ENCODE measurements at places on chromosomes 16 and 17.

- DNase-seq = no peak
Observed at GRCh38 chr16:65106757-65107156, 15.1 kb downstream of the CDH11 start.

DNA sequence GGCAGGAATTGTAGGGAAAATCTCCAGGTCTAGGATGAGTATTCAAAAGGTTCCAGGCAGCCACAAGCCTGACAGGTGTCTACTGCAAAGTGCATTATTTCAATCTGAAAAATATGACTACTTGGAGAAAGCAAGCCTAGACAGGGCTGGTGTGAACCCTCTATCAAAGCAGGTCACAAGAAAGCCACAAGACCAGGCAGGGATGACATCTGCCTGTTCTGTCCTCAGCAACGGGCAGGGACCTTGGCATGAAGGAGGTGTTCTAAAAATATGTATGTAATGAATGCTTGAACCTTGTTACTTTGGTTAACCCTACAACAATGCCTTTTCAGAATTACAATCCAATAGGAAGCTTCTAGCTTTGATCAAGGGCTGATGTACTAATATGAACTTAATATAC, 1.2 kb upstream of the COX6A2 start:
- no peak for DNase-seq

- no peak for DNase-seq
Observed at GRCh38 chr17:45845376-45846185, 900 bp downstream of the SPPL2C start.

- no peak for DNase-seq
Observed at GRCh38 chr16:48292452-48292851, 45.1 kb upstream of the ABCC11 start.

DNA sequence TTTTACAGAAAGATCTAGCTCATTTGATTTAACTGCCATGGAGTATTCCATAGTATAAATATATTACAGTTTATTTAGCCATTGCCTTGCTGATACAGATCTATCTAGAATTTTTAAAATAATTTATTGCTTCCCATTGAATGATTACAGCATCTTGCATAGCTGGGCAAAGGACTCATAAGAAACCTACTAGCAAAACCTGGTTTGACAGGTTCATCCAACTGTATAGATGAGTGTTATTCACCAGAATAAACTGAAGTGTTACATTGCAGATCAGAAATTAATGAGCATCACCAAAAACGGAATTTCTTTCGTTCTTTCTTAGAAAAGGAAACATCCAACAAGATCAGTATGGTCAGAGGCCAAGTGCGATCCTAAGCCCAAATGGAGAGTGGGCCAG, 202.2 kb upstream of the CACNG5 start:
- DNase-seq = no peak

DNA sequence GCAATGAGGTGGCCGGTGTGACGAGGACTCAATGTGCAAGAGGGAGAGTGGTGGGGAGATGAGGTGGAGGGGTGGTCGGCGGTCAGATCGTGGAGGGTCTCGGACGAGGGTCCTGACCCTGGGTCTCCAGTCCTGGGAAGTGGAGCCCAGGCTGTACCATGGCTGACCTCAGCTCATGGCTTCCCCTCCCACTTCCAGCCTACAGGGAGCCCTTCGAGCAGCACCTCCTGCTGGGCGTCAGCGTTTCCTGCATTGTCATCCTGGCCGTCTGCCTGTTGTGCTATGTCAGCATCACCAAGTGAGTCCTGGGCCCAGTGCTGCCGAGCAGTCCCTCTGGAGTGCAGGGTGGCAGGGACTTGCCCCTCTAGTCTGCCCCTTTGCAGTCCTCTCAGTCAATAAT, 41.8 kb downstream of the IL4R start:
- DNase-seq = no peak

GRCh38 chr16:50207652-50208051, 54.5 kb downstream of the TENT4B start:
- no peak for DNase-seq

- DNase-seq = no peak
Observed at GRCh38 chr17:74198694-74199093, 4.8 kb upstream of the RPL38 start.

DNA sequence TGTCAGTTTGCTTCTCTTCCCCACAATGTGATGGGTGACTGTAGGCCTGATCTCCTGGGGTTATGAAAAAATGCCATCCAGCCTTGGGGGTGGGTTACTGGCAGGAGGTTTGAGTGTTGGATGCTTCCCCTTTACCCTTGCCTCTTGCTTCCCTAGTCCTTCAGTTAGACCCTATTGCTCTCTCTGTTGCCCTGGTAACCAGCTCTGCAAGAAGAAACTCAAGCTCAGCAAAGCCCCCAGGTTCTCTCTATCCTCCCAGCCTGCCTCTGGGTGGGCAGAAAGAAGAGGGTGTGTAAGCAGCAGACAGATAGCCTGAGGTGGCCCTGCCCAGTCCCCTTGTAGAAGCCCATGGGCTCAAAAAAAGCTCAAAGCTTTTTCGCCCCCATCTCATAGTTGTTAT, 2.8 kb upstream of the RAPGEFL1 start:
- no peak for DNase-seq

DNA sequence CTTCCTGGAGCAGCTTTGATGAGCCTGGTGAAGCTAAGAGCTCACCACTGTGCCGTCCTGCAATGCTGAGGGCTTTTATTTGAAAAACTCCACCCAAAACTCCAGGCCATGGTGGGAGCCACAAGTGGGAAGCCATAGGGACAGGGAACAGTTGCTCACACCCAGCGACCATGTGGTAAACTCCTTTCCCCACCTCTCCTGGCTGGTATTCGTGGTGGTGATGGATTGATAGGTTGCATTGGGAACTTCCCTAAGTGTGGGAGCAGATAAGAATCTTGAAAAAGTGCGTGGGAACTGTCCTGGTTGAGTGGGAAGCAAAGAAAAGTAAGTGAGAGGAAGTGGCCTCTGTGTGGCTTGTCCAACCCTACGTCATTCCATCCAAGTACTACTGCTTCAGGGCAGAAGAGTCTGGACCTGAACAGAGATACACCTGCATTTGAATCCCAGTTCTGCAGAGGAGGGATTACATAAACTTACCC, at the start of gene CCL1:
CCL1 (minus strand) TSS at position 51 of the 479 bp plus-strand sequence. CDS start 72 bp downstream, outside the sequence.
- DNase-seq = no peak

GRCh38 chr16:66658143-66658859, 38.2 kb downstream of the CMTM4 start:
- DNase-seq = no peak

GRCh38 chr17:50079334-50080095, 15.6 kb upstream of the PDK2 start:
- DNase-seq = no peak

DNA sequence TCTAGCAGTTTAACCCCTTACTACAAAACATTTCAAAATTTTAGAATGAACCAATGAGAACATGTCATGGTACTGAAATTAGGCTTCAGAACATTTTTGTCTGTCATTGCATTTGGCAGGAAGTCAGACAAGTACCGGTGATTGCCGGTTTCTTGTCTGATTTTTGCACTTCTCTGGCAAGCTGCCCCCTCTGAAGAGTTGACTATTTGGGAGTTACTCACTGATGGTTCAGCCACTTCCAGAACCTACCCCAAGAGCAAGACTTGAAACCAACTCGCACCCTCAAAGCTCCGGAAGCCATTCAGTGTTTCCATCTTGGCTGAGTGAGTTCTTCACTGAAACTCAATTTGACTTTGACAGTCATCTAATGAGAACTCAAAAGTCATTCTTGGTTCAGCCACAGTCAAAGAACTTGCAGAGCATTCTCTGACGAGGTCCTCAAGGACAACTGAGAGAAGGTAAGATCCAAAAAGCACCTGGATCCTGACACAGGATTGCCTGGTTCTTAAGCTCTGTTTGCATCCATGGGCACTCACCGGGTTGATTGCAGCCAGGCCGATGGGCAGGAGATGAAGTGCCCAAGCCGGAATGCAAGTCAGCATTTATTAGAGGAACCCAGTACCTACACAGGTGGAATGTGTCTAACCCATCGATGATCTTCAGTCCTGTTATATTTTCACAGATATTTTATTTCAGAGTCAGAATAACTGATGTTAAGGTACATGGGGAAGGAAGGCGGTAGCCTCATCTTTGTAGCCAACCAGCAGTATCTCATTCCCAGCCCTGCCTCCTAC, 93.6 kb downstream of the USP22 start:
- no peak for DNase-seq

DNA sequence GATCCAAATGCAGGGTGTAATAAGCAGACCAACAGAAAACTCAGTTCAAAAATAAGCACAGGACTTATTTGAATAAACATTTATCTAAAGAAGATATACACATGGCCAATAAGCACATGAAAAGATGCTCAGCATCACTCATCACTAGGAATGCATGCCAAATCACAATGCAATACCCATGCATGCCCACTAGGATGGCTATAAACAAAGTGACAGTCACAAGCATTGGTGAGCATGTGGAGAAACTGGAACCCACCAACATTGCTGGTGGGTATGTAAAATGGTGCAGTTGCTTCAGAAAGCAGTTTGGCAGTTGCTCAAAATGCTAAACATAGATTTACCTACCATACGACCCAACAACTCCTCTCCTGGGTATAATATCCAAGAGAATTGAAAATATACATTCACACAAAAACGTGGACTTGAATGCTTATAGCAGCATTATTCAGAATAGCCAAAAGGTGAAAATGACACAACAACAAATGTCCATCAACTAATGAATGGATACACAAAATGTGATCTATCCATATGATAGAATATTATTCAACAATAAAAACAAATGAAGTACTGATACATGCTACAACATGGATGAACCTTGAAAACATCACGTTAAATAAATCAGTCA, 20.1 kb downstream of the UBE2O start:
- DNase-seq = no peak

DNA sequence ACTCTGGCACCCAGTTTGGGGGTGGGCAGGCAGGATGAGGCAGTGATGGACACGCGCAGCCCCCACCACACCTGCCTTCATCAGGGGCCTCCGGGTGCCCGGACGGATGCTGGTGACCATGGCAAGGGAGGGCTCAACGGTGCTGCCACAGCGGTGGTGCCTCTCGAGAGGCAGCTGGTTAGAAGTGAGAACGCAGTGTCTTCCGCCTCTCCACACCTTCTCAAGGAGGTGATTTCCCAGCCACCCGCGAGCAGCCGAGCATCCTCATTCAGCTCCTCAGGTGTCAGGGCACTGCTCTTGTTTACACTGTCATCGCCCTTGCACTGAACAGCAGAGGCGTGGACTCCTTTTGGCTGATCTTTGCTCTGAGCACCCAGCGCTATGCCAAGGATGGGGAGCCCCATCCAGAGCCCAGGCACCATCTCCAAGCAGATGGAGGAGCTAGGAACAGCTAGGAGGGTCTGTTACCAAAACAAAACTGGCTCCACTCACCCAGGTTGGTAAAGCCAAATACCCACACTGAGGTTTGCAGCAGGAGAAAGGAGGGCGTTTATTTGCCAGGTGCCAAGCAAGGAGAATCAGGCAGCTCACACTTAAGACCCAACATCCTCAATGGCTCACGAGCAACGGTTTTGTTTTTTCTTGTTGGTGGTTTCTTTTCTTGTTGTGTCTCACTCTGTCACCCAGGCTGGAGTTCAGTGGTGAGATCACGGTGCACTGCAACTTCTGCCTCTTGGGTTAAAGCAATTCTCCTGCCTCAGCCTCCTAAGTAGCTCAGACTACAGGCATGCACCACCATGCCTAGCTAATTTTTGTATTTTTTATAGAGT, 174.3 kb upstream of the TNRC6C start:
- peak; percentile 20 for DNase-seq

DNA sequence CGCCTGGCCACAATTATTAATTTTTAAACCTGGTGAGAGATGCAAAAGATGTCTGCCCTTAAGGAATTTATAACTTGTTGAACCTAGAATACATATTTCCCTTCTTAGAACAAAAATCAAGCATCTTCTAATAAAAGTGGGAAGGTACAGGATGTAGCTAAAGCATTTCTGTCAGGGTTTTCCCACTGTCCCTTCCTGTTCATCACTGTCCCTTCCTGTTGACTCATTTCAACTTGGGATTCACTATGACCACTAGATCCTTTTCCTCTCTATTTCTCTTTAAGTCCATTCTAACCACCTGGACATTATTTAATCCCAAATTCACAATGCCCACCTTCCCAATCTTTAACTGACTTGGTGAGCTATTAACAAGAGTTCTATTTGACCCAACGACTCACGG, 33.9 kb upstream of the CDRT4 start:
- no peak for DNase-seq

DNA sequence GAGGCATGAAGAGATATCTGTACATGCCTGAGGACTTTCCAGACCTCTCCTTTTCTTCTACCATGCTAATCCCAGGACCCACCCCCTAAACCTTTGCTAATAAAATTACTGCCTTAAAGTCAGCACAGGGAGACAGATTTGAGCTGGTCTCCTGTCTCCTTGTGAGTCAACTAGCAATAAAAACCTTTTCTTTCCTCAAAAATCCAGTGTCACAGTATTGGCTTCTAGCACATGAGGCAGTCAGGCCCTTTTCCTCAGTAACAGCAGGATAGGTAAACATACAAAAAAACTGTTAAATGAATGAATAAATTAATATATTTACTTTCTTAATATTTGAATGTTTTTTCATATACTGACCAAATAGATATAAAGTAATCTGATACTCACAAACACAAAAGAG, 41.3 kb downstream of the ABCA10 start:
- no peak for DNase-seq

GRCh38 chr16:49734331-49734730, 121.6 kb downstream of the ZNF423 start:
- DNase-seq = no peak

DNA sequence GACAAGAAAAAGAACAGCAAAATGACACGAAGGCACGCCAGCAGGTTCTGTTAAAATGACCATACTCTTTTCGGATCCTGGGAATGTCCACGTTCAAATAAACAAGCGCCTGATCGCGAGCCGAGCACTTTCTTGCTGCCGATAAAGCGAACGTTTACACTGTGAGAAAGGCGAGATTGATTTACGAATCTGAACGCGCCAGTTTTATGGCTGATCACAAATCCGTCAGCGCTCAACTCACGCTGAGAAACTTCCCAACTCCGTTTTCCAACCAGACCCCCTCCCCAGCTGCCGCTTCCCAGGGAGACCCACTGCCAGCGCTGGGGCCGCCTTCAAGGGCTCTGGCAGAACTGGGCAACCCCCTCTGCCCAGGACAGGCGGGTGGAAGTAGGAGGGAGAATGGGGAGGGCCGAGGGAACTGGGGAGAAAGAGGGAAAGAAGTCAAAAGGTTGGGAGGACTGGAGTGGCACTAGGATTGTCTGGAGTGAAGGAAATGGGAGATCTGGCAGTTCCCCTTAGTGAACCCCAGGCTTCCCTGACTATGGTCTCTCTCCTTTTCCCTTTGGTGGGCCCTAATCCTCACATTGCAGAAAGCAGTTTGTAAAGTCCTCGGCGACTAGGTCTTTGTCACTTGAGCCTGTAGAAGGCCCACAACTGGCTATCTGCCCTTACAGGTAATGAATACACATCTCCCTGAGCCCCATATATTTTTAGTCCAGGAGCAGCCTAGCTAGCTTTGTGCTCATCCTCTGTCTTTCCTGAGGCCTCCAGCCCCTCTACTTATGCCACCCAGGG, 6.9 kb downstream of the HOXB4 start:
- DNase-seq = no peak

GRCh38 chr17:18025241-18025944, 13.6 kb downstream of the ATPAF2 start:
- DNase-seq = no peak

Data from activated CD8-positive, alpha-beta memory T cell treated with anti-CD3 and anti-CD28 coated beads for 48 hours (primary cell).